ENCODE measurements at places on chromosomes 6 and 20.

- DNase-seq = no peak
Observed at GRCh38 chr6:106629859-106630163, 433 bp downstream of the QRSL1 start.

DNA sequence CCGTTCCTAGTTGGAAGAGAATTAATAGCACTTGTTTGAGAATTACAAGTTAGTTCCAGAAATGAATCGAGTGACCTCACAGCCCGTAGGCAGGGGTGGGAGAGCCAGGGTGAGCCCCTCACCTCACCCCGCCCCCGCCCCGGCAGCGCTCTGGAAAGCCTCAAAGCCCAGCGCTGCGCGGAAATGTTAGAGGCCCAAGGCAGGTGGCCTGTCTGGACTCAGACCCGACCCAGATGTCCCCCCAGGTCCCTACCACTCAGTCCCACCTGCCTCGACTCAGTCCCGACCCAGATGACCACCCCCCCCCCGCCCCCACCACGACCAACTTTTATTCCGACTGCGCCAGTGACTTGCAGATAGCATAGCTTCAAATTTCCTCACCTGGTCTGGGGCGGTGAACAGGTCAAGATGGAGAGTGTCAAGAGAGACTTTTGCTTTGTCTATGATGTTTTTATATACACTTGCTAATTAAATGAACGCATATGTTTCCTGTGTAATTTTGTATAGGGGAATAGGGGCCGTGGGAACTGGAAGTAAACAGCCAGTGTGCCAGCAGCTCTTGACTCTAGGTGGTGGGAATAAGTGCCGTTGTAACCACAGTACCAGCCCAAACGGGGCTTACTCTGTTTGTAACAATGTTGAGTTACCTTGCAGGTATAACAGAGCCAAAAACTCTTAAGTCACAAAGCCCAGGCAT lies 1.2 kb upstream of the PXDC1 start:
- DNase-seq = no peak

DNA sequence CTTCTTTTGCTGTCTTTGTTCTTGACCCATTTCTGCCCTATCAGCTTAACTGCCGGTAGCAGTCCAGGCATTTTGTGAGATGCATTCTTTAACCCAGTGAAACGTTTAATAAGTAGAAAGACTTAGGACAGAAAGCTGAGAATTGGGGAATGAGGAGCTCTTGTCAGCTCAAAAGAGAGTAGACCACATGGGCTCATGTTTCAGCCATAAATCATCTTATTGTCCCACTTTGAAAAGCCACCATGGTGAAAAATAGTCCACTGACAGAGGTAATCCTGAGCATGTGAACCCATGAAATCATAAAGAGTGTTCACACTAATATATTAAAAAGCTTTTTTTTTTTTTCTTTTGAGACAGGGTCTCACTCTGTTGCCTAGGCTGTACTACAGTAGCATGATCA lies 16.3 kb downstream of the ORC3 start:
- DNase-seq = no peak

DNA sequence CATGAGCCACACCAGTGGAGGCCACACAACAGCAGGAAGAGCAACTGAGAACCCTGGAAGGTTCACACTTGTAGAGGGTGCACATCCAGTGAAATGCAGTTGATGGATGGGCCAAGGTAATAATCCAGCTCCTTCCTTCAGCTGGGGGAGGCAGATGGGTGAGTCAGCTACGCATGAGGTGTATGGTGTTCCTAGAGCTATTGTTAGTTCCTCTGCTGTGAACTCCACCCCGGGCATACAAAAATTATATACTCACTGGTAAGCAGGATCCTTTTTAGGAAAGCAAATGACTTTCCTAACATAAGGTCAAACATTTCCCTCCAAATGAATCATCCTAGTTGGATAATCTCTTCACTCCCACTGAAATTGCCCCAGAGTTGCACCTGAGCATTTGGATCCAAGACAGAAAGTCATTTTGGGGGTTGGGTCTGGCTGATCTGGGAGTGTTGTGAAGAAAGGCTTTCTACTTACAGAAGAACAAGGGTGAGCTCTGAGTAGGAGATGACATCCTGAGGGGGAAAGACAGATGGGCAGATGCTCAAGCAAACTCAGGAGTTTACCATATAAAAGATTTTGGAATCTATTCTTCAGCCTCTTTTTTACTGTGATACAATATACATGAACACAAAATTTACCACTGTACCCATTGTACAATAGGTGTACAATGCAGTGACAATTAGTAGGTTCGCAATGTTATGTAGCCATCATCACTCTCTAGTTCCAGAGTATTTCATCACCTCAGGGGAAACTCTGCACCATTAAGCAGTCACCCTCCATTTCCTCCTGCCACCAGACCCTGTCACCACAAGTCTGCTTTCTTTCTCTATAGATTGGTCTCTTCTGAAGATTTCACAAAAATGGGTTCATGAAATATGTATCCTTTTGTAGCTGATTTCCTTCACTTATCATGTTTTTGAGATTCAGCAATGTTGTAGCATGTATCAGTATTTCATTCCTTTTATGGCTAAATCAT lies 11.1 kb downstream of the HLA-F start:
- no peak for DNase-seq

DNA sequence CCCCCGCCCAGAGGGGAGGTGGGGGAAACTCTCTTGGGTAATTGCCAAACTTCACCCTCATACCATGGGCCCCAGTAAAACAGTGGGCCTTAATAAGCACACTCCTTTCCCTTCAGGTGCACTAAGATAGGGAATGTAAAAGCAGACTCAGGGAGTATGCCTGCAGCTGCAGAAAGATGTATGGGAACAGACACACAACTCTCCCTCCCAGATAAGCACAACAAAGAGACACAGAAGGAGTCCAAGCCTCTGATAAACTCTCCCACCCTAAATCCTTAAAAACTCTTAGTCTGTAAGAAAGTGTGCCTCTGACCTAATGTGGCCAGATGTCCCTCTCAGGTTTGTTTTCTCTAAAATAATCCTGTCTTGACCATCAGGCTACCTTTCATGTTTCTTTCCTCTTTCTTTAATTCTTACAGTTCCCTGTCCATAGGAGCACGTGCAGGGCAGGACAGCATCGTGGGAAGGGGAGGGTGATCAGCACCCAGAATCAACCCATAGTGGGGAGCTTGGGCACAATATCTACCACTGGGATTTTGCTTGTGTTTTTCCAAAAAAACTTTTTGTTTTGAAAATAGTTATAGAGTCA lies 11.3 kb upstream of the CTCFL start:
- DNase-seq = no peak

DNA sequence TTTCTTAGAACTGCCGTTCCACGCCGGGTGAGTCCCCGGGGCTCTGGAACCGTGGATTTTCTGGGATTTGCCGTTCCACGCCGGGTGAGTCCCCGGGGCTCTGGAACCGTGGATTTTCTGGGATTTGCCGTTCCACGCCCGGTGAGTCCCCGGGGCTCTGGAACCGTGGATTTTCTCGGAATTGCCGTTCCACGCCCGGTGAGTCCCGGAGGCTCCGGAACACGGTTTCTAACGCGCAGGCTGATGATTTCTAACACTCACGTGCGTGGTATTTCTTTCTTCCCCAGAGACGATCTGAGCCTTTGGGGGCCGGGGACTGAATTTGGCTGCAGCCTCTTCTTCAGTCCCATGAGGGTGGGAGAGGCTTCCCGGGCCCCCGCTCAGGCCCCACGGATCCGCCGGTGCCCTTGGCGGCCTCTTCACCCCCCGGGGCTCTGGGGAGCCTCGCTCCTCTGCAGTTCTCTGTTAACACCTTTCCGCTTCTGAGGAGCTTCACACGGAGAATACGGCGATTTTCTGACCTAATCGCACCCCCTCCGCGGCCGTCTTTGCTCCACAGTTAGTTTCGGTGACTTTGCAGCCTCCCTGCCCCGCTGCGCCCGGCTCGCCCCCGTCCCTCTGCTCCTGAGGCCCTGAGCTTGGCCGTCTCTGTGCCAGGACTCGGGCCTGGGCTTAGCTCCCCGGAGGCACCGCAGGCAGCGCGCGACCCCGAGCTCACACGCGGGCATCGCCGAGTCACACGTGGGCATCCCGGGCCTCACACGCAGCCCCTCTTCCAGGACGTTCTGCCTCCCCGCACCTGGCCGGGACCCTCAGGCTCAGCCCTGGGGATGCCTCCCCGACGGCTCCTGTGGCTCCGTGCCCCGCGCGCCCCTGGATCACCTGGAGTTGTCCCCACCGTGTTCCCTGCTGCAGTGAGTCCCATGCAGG lies 7.2 kb upstream of the KIF25 start:
- DNase-seq = no peak

- DNase-seq = no peak
Observed at GRCh38 chr6:143322386-143322785, 128.1 kb downstream of the ADAT2 start.

- DNase-seq = no peak
Observed at GRCh38 chr6:15516923-15517560, 145.8 kb downstream of the DTNBP1 start.

DNA sequence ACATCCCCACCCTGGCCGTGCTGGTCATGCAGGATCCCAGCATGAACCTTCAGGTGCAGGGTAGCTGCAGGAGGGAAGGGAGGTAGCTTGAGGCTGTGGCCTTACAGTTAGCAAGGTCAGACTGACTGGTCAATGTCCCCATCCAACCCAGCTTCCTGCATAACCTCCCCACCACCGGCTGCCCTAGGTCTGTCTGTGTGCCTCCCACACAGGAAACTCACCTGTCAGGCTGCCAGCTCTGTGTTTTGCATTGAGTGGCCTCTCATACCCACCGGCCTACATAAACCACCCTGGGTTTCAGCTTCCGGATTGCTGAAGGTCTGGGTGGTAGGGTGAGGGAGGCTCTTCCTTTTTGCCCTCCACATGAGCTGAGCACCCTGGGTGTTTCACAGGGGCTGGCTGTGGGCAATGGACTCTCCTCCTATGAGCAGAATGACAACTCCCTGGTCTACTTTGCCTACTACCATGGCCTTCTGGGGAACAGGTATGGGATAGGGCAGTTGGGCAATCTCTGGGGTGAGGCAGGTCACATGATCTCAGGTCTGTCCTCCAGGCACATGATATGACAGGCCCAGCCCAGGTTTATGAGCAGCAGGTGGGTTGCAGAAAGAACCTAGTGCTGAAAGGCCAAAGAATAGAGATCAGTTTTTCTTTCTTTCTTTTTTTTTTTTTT lies 1.8 kb downstream of the CTSA start:
- DNase-seq = no peak

DNA sequence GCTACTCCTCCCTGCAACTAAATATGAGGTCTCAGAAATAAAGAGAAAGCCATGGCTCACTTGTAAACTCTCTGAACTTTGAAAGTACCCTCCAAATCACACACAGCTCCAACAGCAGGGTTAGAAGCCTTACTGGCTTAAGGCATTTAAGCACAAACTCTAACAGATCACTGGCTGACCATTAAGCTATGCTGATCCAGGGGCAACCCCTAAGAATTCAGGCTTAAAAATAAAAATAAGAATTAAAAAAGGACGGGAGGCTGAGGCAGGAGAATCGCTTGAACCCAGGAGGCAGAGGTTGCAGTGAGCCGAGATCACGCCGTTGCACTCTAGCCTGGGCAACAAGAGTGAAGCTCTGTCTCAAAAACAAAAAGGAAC lies 21.8 kb downstream of the HLA-E start:
- DNase-seq = no peak

- no peak for DNase-seq
Observed at GRCh38 chr6:11096109-11096508, 2.5 kb downstream of the SMIM13 start.

DNA sequence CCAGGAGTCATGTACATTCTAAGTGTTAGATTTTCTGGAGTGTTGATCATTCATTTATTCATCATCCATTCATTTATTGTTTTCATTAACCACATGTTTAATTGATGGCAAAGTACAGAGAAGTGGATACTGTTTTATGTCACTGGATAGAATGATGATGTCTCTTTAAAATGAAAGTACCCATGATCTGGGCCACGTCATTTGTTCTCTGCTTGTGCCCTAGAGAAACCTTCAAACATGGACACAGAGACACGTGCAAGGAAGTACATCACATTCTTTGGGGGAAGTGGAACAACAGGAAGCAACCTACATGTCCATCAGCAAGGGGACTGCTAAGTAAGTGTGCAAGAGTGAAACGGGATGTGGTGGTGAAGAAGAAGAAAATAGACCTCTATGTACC lies 75.8 kb upstream of the TSHZ2 start:
- DNase-seq = no peak

DNA sequence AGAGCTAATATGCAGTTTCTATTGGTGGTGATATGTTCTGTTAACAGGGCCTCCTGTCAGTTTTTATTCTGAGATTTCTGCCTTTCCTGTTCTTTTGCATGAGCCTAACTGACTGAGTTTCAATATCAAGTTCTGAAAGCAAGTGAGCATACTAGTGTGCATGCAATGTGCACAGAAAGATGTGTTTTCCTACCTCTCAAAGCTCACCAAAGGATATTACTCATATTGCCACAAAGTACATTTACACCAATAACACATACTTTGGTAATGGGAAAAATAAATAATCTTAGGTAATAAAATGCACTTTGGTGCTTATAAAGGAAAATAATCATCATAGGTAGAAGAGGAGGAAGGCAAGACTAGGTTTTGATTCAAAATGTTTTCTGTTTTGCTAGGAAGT lies 195.0 kb downstream of the KHDC1L start:
- no peak for DNase-seq

GRCh38 chr6:52573295-52573694 lies 3.6 kb downstream of the TRAM2 start:
- no peak for DNase-seq

DNA sequence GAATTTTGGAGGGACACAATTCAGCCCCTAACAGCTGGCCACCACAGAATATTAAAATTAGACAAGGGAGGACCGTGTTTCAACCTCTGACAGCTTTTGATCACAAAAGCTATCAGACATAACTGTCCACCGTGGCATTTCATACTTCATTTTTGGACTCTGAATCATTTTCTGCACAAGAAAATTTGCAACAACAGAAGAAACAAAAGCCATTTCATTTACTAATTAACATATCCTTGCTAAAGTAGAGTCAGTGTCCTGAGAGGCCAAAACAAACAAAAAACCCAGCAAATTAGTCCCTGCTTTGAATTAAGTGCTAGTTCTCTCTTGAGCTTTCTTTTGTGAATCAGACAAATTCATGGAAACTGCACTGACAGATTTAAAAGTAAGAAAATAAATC lies 17.6 kb upstream of the COL12A1 start:
- DNase-seq = no peak

GRCh38 chr6:12001706-12002435 lies 10.2 kb upstream of the HIVEP1 start:
- DNase-seq = no peak

- no peak for DNase-seq
Observed at GRCh38 chr20:45153752-45154151, 20.9 kb upstream of the PI3 start.

DNA sequence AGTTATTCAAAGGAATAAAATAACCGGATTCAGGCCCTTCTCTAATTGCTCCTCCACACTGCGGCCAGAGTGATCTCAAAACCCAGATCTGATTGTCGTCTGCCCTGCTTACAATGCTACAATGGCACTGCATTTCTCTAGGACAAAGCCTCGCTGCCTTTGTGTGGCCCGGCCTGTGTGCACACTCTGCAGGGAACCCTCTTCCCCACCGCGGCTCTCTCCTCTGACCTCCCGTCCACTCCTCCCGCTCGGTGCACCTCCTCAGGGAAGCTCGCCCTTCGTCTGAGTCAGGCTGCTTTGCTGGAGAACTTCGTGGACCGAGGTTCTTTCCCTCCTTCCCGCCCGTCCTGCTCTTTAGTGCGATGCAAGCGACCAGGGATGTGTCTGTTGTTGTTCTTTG lies 101.6 kb upstream of the SNX9 start:
- DNase-seq = no peak

GRCh38 chr6:75397656-75398465 lies 95.7 kb downstream of the FILIP1 start:
- DNase-seq = no peak

- DNase-seq = no peak
Observed at GRCh38 chr6:23243854-23244253, 674.5 kb downstream of the HDGFL1 start.

GRCh38 chr20:64112691-64113443 lies 5.5 kb upstream of the NPBWR2 start:
- no peak for DNase-seq
